IMR-90 (cell line): ENCODE measurements at places on chromosomes 5 and 9.
A peak's percentile ranks its signal among the peaks of the same experiment; 100 is the strongest.

DNA sequence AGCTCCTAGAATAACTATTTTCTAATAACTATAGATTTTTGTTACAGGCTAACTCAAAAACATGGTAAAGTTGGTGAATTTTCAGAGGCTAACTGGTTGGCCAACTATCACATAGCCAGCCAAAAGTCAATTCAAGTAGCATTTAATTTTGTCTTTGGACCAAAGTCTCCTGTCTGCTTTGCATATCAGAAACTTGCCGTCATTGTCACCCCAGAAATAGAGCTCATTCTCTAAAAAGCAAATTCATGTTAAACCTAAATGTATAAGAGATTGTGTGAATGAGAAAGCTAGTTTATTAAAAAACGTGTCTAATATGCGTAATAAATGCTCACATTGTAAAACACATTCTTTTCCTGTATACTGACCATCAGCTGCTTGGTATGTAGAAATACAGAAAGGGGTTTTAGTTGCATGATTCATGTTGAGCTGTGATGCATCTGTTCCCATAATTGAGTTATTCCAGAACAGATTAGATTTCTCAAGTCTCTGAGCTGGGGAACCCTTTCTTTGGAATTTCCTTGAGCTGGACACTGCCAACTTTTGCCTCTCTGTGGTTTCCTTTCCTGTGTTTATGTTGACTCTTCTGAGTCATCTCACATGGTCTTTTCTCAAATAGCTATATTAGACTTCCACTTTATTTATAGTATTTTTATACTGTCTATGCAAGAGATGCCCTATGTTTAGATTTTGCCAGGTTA is 7.3 kb downstream of the SRFBP1 start:
- peaks cover 6% of the 10 kb centered on the region for H3K4me1 ChIP-seq
- H3K4me3 ChIP-seq, result no peak overlapping the region
- DNase-seq, result peak; percentile 100
- no peaks in the 10 kb centered on the region for H3K27me3 ChIP-seq
- H3K36me3 ChIP-seq, result no peaks in the 10 kb centered on the region
- H3K27ac ChIP-seq, result peak overlapping the region; percentile 39; the same call in 1 of the 2 replicates

DNA sequence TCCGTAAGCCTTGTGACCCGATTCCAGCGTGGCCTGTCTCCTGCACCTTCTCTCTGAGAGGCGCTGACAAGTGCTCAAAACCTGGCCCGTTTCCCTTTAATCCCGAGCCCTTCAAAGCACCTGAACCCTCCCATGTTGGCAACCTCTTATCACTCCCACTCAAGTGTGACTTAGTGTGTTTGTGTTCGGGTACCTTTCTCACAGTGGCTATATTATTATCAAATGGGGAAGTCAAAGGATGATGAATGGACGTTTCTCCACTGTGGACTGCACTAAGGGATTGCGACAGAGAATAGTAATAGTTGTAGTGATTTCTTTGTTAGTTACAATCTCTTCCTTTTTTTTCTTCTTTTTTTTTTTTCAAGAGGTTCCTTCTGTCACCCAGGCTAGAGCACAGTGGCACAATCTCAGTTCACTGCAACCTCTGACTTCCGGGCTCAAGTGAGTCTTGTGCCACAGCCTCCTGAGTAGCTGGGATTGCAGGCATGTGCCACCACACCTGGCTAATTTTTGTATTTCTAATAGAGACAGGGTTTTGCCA is 65.4 kb upstream of the TNFSF8 start:
- no peaks in the 10 kb centered on the region for H3K4me1 ChIP-seq
- no peak for DNase-seq
- no peak overlapping the region for H3K27ac ChIP-seq
- peaks cover 51% of the 10 kb centered on the region for H3K27me3 ChIP-seq
- H3K4me3 ChIP-seq, result no peak overlapping the region

GRCh38 chr5:126031989-126032716 is 391.1 kb upstream of the GRAMD2B start:
- H3K27ac ChIP-seq, result no peak overlapping the region
- H3K4me3 ChIP-seq, result no peak overlapping the region
- H3K27me3 ChIP-seq, result no peaks in the 10 kb centered on the region
- peak; percentile 35 for DNase-seq
- no peaks in the 10 kb centered on the region for H3K4me1 ChIP-seq

DNA sequence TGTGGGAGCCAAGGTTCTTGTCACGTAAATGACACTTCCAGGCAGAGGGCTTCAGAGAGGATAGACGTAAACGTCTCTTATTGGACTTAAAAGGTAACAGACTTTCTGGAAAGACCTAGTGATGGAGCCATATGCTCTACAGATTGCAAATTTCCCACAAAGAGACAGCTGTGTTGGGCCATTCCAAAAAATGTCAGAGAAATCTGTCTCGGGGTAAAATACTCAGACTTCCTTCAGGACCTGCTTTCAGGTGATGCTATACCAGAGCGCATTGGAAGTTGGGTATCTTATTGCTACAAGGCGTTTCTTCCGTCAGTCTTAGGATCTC is 29.2 kb downstream of the PROP1 start:
- H3K27ac ChIP-seq, result no peak overlapping the region
- DNase-seq, result no peak
- no peak overlapping the region for H3K4me3 ChIP-seq
- no peaks in the 10 kb centered on the region for H3K27me3 ChIP-seq

- no peak overlapping the region for H3K4me3 ChIP-seq
- no peaks in the 10 kb centered on the region; the same call in 1 of the 2 replicates for H3K27me3 ChIP-seq
- H3K27ac ChIP-seq, result no peak overlapping the region
- H3K4me1 ChIP-seq, result peaks cover 10% of the 10 kb centered on the region
Observed at GRCh38 chr5:60520451-60521227, 179.3 kb downstream of the DEPDC1B start.

DNA sequence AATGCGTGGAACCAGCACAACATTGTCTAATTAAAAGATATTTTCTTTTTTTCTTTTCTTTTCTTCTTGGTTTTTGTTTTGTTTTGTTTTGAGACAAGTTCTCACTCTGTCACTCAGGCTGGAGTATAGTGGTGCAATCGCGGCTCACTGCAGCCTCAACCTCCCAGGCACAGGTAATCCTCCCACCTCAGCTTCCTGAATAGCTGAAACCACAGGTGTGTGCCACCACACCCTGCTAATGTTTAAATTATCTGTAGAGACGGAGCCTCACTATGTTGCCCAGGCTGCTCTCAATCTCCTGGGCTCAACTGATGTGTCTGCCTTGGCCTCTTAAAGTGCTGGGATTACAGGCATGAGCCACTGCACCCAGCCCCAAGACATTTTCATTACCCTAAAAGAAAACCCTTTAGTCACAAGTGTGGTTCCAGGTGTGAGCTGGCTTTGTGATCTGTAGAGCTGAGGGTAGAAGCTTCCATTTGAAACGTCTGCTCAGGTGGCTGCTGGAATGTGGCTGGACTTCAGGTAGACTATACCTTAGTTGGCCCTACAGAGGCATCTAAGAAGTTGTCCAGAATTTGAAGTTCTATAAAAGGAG is 19.1 kb upstream of the NEK6 start:
- DNase-seq, result no peak
- H3K27ac ChIP-seq, result no peak overlapping the region
- peaks cover 4% of the 10 kb centered on the region; the same call in 1 of the 2 replicates for H3K4me1 ChIP-seq
- no peaks in the 10 kb centered on the region for H3K36me3 ChIP-seq
- peaks cover 8% of the 10 kb centered on the region for H3K27me3 ChIP-seq

- H3K36me3 ChIP-seq, result peaks cover 3% of the 10 kb centered on the region
- no peak overlapping the region for H3K27ac ChIP-seq
- peaks cover 15% of the 10 kb centered on the region for H3K4me1 ChIP-seq
- DNase-seq, result no peak
Observed at GRCh38 chr9:128923493-128923883, 2.7 kb downstream of the PHYHD1 start.
